ENCODE measurements at places on chromosomes 5 and 9. TPM values are rescaled to one million over a fixed set of nuclear protein-coding genes. Genes with fewer than 3 reads are reported as not detected.
A peak's percentile ranks its signal among the peaks of the same experiment; 100 is the strongest.

PCSK1 gene
- not detected for total RNA-seq

ACTBL2 gene
- not detected for total RNA-seq

B4GALT1 gene
- 47.1 TPM for total RNA-seq

PCDHA11 gene
- not detected for total RNA-seq

GPR151 gene
- not detected for total RNA-seq

RASEF gene
- total RNA-seq, result not detected

DMRT3 gene
- not detected for total RNA-seq

LVRN gene
- 0.11 TPM for total RNA-seq

SLC24A2 gene
- not detected for total RNA-seq

SH3RF2 gene
- 0.43 TPM for total RNA-seq

SPATA31C1 gene
- total RNA-seq, result not detected

NTNG2 gene
- 2.0 TPM for total RNA-seq

ENC1 gene
- 0.67 TPM for total RNA-seq

GRCh38 chr9:89484475-89485404, 13.2 kb downstream of the SEMA4D start:
- no peak for DNase-seq

DNA sequence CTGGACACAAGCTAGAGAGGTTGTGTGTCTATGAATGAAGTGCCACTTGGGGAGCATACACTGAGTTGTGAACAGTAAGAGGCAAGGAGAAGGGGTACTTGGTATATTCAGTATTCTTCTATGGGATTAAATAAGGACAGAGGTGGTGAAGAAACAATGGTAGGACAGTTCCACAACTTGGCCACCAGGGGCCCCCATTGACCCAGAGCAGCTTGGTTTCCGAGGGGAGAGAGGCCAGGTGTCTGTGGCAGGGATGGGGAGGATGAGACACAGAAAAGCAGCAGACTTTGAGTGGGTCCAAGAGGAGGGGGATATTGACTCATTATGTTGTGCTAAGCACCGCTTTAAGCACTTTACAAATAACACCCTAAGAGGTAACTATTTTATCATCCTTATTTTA, 220.6 kb downstream of the MELK start:
- DNase-seq, result peak; percentile 47

GRCh38 chr9:126984969-126985368, 70.4 kb downstream of the RALGPS1 start:
- no peak for DNase-seq

GRCh38 chr9:109880276-109881169, 100.5 kb downstream of the PALM2AKAP2 start:
- DNase-seq, result peak; percentile 50

GRCh38 chr5:143023411-143024096, 253.4 kb downstream of the ARHGAP26 start:
- DNase-seq, result peak; percentile 77

GRCh38 chr5:156423597-156423996, 96.6 kb downstream of the SGCD start:
- DNase-seq, result no peak

GRCh38 chr5:14486486-14486885, 95.1 kb upstream of the OTULINL start:
- DNase-seq, result no peak

DNA sequence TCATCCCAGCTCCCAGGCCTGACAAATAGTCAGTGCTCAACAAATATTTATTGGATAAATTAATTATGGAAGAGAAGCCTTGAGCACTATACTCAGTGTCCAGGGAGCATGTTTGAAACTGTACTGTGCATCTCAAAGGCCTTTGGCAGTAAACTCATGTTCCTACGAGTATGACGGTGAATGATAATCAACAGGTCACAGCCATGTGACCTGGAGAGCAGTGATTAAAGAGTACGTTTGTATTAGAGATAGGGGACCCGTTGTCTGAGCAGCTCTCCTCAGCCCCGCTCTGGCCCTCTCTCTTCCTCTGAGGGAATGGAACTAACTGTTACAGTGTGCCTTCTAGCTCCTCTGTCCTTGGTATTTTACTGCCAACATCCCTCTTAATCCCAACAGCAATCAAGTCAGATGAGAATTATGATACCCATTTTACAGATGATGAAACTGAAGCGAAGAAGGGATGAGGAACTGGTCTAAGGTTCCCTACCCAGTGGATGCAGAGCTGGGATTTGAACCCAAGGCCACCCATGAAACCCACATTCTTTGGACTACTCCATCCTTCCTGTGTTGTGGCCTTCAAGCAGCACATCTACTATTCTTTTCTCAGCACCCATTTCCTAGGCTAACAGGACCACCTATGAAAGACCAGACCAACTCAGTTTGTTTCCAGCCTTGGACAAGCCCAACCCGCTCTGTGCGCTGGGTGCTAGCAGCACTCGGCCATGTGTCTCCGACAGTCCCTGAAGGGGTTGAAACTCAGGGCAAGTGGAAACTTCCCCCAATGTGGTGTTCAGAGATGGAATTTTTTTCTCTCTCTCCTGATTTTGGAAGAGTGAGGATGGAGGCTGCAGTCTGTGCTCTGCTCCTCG, 34.9 kb downstream of the SPRY4 start:
- DNase-seq, result no peak

DNA sequence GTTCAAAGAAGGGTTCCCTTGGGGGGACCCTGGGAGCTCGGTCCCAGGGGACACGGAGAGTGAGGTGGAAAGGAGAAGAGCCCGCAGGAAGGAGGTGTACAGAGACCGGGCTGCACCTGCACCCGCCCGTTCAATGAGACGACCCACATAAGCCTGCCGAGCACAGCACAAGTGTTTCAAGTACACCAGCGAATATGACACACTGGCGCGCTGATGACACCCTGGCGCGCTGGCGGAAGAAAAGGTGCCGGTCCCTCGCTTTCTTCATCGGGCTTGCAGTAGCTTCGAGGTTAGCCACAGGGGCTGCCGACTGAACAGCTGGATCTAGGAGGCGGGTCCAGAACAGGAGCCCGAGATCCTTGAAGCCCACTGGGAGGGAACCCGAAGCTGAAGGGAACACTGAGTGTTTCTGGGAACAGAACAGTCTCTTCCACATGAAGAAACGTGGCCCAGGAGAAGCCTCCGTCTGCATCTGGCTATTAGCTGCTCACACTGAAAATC, 1.4 kb downstream of the TBC1D9B start:
- DNase-seq, result peak; percentile 49

DNA sequence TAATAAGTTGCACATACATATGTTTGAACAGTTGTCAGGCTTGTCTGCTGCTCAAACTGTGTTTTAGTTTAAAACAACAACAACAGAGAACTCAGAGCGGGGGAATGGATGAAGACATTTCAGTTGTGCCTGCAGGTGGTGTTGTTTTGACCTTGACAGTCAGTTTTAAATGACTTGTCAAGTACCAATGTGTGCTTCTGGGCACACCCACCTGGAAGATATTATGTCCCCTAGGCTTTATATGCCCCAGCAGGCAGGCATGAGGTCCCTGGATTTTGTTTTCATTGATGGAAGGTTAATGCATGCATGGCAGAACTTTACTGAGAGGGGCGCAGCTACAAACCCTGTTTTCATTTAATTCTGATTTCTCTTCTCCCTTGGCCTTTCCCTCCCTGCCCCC, 84.6 kb downstream of the AOPEP start:
- no peak for DNase-seq

- no peak for DNase-seq
Observed at GRCh38 chr9:135224921-135225541, 137.6 kb downstream of the OLFM1 start.

- peak; percentile 86 for DNase-seq
Observed at GRCh38 chr5:134132372-134133187, 18.1 kb downstream of the TCF7 start.

DNA sequence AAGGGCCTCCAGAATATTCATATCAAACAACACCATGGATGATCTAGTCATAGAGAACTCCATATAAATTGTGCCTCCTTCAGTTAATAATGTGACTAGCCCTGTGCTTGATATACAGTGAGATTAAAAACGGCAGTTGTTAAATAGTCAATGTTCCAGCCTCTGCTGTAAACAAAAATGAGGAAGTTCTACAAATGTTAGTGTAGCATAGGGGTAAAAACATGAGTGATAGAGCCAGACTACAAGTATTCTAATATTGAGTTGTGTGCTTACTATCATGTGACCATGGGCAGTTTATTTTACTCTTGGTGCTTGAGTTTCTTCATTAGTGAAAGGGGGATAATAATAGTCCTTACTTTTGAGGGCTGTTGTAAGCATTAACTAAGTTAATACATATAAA, 43.3 kb upstream of the SLCO6A1 start:
- DNase-seq, result no peak

DNA sequence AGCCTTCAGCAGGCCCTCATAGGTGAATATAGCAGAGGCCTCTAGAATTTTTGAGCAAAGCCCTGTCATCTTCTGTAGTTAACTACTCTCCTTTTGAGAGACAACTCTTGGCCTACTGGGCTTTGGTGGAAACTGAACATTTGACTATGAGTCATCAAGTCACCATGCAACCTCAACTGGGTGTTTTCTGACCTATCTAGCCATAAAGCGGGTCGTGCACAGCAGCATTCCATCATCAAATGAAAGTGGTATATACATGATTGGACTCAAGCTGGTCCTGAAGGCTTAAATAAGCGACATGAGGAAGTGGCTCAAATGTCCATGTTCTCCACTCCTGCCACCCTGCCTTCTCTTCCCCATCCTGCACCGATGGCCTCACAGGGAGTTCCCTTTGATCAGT, 1115.5 kb downstream of the TAF11L14 start:
- DNase-seq, result peak; percentile 37

DNA sequence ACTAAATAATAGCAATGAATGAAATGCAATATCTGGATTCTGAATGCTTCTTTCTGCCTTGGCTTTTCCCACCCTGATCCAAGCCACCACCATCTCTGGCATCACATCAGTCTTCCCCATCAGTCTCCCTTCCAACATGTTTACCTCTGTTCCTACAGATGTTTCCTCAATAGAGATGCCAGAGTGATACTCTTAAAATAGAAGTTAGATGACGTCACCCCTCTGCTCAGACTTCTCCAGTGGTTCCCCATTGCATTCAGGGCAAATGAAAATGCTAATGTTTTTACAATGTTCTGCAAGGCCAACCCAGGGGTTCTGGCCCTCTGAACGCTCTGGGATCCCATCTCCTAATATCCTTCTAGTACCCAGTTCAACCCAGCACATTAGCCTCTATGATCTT, 305.8 kb downstream of the TRIM32 start:
- DNase-seq, result no peak

- no peak for DNase-seq
Observed at GRCh38 chr9:110763568-110763967, 95.0 kb downstream of the MUSK start.

DNA sequence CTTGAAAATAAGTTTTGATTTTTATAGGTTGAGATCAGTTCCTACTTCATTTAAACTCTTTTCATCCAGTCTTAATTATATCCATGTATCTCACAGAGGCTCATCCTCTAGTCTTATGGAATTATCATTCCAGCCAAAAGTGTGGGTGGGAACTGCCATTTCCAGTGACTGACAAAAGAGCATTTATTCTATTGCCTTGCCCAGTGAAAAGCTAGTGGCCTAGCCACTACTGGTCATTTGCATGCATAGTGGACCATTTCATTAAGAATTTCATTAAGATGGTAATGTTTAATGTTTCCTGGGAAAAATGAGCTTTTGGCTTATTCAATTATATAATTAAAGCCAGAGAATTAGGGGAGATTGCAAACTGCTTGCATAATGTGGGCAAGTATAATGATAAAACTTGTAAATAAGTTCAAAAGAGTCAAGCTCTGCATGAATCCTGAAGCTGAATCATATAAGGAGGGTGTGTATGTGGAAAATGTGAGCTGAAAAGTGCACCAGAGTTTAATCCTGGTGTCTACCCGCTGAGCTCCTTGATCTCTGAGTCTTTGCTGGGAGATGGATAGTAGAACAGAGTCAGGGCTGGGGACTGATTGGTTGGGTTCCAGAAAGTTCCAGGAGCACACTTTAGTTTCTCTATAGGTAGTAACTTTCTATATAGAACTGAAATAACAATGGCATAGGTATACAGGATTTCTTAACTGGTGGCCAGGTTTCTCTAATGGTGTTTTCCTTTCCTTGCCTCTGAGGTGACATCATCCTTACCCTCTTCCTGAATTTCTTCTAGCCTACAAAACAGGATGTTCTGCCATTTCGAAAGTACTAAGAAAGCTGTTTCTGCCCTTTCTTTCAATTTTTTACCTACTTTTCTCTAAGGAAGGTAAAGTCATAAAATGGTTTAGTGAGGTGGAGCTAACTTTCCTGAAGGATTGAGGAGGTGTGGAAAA, 78.5 kb downstream of the KIF4B start:
- DNase-seq, result no peak

GRCh38 chr9:28699632-28700031, 1126.4 kb upstream of the C9orf72 start:
- no peak for DNase-seq

DNA sequence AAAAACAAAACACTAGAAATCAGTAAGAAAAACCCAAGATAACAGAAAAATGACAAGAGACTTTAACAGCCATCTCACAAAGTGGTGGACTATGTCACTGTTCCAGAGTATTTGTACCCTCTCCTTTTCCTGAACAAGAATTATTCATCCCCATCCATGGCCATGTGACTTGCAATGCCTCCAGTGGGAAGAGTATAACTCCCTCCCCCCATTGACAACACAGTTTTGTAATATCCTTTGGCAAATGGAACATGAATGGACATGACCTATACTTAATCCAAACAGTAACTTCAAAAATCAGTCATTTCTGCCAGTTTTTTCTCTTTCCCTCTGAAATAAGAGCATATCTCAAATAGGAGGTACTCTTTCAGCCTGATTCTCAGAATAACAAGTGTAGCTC, 33.9 kb downstream of the PTBP3 start:
- no peak for DNase-seq

- no peak for DNase-seq
Observed at GRCh38 chr9:18404434-18405029, 69.4 kb upstream of the ADAMTSL1 start.

Data from activated CD4-positive, alpha-beta T cell treated with anti-CD3 and anti-CD28 coated beads for 36 hours (primary cell).